ENCODE measurements at places on chromosomes 5 and 9.

GRCh38 chr5:9337928-9338595, 207.8 kb downstream of the SEMA5A start:
- DNase-seq, result no peak

DNA sequence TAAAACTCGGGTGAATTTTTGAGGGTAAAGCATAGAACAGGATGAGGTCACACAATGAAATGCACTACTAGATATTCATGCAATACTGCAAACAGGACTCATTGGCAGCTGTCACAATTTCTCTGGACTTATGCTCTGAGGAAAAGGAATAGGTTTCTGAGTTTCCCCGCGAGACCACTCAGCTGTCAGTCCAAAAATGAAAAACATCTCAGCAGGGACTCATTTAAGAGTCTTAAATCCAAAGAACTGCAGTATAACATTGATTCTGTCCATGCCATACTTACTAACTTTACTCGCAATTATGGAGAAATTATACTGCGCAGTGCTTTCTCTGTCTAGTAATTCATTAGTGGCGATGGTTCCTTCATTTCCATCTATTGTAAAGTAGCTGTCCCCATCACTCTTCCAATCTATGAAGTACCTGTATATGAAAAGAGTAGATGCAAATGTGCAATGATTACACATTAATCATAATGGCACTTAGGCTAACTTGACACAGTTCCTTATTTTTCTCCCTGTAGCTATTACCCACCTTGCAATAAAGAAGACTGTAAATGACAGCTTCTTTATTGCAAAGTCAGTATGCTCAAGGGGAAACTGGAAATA, 1070.0 kb downstream of the CDH12 start:
- DNase-seq, result no peak

DNA sequence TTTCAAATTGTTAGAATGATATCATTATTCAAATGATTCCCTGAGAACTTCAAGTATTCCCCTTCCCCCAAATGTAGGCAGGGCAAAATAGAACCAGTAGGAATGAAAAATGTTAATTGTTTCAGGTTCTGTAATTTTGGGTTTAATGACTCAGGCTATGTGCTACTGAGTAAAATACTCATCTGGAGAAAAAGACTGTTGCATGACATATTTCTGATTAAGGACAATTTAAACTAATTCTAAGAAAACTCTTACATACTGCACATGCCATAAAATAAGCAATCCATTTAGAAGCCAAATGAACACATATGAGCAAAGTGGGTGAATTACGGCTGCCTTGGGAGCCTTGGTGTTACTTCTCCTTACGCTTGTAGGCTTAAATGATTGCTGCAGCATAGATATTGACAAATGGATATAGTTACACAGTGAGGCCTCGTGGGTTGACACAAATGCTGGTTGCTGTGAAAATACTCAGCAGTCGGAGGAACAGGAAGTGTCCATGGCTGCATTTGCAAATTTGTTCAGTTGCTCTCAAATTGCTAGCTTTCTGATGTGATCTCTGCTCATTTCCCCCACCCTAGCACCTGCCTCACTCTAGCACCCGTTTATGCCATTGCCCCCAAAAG, 174.9 kb upstream of the DMAC1 start:
- DNase-seq, result no peak

GRCh38 chr5:172487671-172488070, 33.3 kb upstream of the SH3PXD2B start:
- DNase-seq, result no peak

GRCh38 chr5:128121651-128122050, 38.1 kb downstream of the SLC12A2 start:
- no peak for DNase-seq

GRCh38 chr5:1512541-1513291, 11.0 kb downstream of the LPCAT1 start:
- DNase-seq, result no peak

- no peak for DNase-seq
These were observed 147.1 kb upstream of the SLC12A2 start for GRCh38 chr5:127936439-127936972.

DNA sequence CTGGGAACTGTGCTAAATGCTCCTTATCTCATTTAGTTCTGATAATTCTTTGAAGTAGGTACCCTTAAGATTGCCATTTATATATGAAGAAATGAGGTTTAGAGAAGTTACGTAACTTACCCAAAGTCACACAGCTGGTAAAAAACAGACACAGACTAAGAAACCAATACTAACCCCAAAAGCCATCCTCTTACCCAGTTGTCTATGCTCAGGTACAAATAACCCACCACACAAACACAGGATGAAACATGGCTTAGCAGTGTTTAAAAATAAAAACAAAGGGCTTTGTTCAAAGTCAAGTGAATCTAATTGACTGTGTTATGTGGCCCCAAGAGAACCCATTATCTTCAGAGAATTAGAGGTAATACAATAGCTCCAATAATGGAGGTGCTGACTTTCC, 37.0 kb upstream of the IL7R start:
- DNase-seq, result no peak

GRCh38 chr5:117357886-117358285, 783.3 kb upstream of the SEMA6A start:
- no peak for DNase-seq

DNA sequence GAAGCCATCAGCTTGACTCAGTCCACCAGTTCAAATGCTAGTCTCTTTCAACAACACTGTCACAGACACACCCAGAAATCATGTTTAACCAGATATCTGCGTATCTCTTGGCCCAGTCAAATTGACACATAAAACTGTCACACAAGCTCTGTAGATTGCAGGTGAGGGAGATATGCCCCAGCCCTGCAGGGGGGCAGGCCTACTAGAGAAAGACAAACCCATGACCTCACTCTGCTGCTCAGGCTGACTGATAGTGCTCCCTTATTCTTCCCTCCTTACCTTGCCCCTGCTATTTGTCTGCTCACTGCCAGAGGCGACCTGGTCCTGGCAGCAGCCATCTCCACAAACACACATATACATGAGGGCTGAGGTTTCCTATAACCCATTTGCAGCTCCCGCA, 351.3 kb downstream of the DRD1 start:
- DNase-seq, result no peak

GRCh38 chr9:73720601-73721000, 568.9 kb downstream of the ANXA1 start:
- no peak for DNase-seq

- DNase-seq, result no peak
These were observed 18.5 kb upstream of the SLC24A2 start for GRCh38 chr9:19807182-19807892.

- no peak for DNase-seq
These were observed 23.6 kb downstream of the SREK1IP1 start for GRCh38 chr5:64744914-64745313.

Data from hematopoietic multipotent progenitor cell treated with erythropoietin and hydrocortisone succinate and interleukin-3 and kit ligand, for 17 days (in vitro differentiated cells).